NCI-H2029 (cell line): ENCODE measurements at places on chromosomes 3 and 15.

- DNase-seq = no peak
Observed at GRCh38 chr3:135807879-135808278, 157.6 kb upstream of the PPP2R3A start.

- no peak for DNase-seq
Observed at GRCh38 chr3:138445654-138446053, 11.2 kb downstream of the ESYT3 start.

DNA sequence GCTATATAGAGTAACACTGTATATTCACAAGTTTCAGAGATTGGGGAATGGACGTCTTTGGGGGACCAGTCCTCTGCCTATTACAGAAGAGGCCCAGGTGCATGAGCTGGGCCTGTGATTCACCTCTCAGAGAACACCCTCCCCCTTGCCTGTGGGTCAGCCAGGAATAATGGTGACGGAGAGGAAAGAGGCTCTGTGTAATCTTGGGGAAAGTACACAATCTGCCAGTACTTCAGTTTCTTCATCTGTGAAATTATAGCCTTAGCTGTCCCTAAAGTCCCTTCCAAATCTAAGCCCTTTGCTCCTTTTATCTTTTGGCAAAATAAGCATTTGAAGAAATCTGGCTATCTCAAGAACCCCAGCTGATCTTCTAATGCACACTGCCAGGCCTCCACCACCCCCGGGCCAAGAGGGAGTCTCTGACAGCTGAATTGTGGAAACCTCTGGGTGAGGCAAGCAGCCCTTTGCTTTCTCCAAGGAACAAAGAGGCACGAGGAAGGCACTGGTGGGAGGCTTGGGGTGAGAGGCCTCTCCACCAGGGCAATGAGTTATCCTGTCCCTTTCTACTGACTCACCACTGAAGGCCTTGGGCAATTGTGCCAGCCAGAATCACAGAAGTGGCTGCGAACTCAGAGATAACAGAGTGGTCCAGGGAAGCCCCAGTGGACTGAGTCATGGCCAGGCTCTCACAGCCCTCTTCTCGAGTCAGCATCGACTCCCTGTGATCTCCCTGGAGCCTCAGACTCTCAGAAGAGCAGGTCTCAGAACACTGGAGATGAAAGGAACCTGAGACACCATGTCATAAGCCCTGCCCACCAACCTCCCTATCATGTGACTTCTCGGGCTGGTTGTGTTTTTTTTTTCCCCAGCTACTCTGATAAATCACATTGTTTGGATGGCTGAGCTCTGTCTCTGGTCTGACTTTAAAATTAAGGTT, 31.8 kb downstream of the CCNL1 start:
- DNase-seq = peak; percentile 57

GRCh38 chr3:129553719-129554118, 10.7 kb downstream of the H1-8 start:
- DNase-seq = no peak

DNA sequence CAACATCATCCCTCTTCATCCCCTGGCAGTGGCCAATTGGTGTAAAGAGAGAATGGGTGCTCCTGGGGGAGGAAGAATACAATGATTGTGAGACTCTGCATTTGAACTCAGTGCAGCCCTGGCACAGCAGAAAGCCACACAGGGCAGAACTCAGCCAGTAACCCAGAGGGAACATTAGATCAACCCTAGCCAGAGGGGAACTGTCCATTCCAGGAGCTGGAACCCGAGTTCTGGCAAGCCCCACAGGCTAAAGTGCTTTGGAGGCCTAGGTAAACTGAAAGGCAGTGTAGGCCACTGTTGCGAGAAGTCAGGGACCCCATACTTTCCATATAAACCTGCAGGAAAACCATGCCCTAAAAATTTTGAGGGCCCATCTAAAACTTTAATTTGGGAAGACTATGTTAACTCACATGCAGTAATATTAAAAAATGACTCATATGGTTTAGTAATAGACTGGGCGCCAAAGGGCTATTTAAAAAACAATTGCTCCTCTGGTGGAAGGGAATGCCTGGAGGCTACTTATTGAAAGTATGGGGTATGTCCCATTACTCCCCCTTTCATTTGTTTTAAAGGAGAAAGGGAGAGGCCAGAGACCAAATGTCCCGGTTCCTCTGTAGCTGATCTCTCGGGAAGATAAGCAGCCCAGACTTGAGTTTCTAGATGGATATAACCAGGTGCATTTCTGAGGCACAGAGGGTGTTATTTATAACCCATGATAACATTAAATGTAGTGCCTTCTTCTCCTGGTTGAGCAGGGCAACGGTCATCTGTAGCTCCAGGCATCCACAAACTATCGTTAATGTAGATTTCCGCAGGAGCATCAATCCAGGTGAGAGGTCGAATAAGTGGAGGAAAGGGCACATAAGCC, 5.8 kb upstream of the RAD51 start:
- no peak for DNase-seq

DNA sequence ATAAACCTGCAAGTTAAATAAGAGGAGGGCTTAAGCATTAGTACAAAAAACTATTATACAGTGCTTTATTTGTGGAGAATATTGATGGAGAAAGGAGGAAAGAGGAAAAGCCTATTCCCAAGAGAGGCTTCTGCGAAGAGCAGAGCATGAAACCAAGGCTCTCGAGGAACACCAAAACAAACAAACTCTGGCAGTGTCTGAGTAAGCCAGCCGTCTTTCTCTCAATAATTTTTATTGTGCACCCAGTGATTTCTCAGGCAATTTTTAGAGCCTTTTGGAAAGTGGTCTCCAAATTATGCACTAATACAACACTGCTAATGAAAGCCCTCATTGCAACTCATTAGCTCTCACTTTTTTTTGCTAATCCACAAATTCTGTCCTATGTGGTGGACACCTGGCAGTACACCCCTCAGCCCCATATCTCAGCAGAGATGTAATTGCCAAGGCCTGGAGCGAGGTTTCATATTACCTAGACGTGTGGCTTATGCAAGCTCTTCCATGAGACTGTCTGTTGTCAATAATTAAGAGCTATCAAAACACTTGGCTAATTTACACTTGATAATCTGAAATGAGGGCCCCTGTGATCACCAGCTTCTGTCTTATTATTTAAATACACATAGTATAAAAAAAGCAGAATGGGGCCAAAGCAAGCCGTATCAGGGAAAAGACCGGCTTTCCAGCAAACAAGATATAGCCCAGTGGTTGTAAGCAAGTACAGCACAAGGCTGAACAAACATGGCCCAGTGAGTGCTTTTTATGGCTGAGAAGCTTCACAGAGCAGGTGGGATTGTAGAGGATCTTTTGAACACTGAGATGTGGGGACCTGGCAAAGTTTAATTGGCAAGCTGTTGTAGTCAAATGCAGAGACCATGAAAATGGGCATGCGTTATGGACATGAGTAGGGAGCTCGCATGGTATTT, 216.9 kb downstream of the ROBO2 start:
- peak; percentile 50 for DNase-seq

- no peak for DNase-seq
Observed at GRCh38 chr3:125119752-125120378, 64.1 kb upstream of the HEG1 start.

DNA sequence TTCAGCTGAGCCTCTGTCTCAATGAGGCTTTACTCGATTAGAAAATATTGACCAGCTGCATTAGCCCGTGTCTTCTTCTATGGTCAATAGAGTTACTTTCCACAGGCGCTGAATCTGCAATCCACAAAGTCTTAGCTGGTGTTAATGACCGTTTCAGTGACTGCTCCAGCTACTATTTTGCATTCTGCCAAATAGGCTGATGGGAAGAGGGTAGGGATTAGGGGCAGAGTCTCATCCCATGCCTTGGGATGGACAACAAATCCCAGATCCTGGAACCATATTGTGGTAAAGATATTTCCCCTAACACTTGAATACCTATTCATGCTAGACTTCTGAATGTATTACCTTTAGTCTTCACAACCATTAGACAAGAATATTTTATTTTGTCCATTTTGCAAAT, 29.5 kb upstream of the MAGI1 start:
- no peak for DNase-seq
